ENCODE measurements at places on chromosomes 11 and 22. TPM values are rescaled to one million over a fixed set of nuclear protein-coding genes. Genes with fewer than 3 reads are reported as not detected.

SEC14L6 gene
- total RNA-seq: 11.6 TPM

BRSK2 gene
- 0.22 TPM for total RNA-seq

CHRDL2 gene
- total RNA-seq: not detected

TTLL12 gene
- 104 TPM for total RNA-seq

SH3BP1 gene
- 25.0 TPM for total RNA-seq

CCDC87 gene
- total RNA-seq: 0.14 TPM

ACCS gene
- 5.1 TPM for total RNA-seq

KCNK7 gene
- not detected for total RNA-seq

KLHDC7B gene
- not detected for total RNA-seq

TRIM48 gene
- not detected for total RNA-seq

RFPL1 gene
- total RNA-seq: not detected

UBQLN3 gene
- total RNA-seq: not detected

SNRPD3 gene
- total RNA-seq: 219 TPM

THY1 gene
- total RNA-seq: 6.4 TPM

PIH1D2 gene
- total RNA-seq: 0.36 TPM

Data from epithelial cell of proximal tubule (primary cell).